Amygdala (tissue), 56 donors: ENCODE measurements at places on chromosomes 5 and 9.

- no peak for DNase-seq
Measured at GRCh38 chr5:122788996-122789395, 14.1 kb downstream of the SNX2 start.

- DNase-seq, result no peak
Measured at GRCh38 chr5:172533058-172533398, 78.7 kb upstream of the SH3PXD2B start.

GRCh38 chr9:76586390-76587314, 127.7 kb downstream of the GCNT1 start:
- no peak for DNase-seq

- no peak for DNase-seq
Measured at GRCh38 chr5:159131951-159132350, 32.2 kb upstream of the EBF1 start.

GRCh38 chr9:94639999-94640376, 670 bp upstream of the FBP1 start:
- DNase-seq, result no peak

DNA sequence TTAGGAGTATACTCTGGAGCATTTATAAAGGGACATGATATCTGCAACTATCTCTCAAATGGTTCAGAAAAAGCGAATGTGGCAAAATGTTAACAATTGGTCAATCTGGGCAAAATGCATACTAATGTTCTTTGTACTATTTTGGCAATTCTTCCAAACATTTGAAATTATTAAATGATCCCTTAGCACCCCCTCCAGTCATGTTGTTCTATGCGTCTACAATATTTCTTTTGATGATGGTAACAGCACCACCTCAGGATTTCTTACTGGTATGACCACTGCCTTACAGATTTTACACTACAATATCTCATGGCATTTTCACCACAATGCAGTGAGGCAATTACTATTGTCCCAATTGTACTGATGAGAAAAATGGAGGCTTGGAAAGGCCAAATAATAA, 52.9 kb upstream of the TRIO start:
- no peak for DNase-seq

DNA sequence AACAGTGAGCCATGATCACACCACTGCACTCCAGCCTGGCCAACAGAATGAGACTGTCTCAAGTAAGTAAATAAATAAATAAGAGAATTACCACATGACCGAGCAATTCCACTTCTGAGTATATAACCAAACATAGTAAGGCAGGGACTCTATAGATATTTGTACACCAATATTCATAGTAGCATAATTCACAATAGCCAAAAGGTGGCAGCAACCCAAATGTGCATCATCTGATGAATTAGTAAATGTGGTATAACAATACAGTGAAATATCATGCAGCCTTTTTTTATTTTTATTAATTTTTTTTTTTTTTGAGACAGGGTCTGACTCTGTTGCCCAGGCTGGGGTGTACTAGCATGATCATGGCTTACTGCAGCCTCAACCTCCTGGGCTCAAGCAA, 33.1 kb downstream of the ALDH7A1 start:
- DNase-seq, result no peak

DNA sequence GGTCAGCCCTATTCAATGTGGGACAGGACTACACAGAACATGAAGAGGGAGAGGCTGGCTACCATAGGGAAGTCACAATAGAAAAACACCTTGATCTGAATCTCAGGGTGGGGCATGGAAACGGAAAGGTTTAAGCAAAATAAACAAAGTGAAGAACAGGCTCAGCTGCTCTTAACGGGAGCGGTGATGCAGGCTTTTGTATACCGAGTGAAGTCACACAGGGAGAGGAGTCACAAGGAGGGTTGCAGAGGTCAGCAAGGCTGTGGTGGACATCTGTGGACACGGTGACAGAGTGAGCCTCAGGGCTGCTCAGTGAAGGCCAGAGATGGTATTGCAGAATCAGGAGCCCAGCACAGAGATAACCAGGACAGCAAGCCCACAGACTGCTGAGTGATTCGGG, 30.6 kb upstream of the SEMA4D start:
- no peak for DNase-seq

- DNase-seq, result no peak
Measured at GRCh38 chr9:114450833-114451706, 54.2 kb downstream of the WHRN start.

- no peak for DNase-seq
Measured at GRCh38 chr5:129616517-129616916, 131.4 kb upstream of the MINAR2 start.

GRCh38 chr5:98714710-98715288, 58.7 kb upstream of the RGMB start:
- DNase-seq, result no peak

- no peak for DNase-seq
Measured at GRCh38 chr9:117188394-117188793, 226.5 kb downstream of the ASTN2 start.

- no peak for DNase-seq
Measured at GRCh38 chr5:137669811-137670210, 66.1 kb downstream of the KLHL3 start.

DNA sequence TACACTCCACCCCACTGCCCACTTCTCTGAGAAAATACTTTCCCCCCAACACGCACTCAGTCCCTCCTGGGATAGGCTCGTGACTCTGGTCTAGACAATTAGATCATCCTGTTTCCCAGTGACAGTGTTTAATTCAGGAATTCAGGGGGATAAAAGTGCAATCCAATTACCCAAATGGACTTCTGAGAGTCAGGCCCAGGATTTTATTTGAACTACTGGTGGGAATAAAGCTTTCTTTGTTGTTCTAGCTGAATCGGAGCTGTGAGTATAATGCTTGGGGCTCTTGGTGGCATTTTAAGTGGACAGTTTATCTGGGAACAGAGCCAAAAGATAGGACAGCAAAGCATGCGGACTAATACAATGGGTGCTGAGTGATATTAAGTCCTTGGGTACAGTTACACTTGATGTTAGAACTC, 683.3 kb downstream of the MAT2B start:
- no peak for DNase-seq

- no peak for DNase-seq
Measured at GRCh38 chr5:3321119-3321760, 274.4 kb upstream of the IRX1 start.

DNA sequence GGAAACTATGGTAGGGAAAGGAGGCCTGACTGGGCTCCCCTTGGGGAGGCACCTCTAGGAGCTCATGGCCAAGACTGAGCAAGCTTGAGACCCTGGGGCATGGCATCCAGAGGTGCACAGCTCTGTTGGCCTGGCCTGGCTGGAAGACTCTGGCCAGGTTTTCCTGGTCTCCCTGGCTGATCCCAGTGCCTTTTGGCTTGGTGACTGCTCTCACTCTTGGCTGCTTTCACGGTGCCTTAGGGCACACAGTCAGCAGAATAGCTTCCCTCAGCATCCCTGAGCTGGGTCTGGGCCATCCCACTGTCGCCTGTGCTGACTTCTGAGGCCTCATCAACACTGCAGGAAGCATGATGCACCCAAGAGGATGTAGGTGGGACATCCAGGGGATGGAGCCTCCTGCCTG, 13.4 kb upstream of the DELE1 start:
- no peak for DNase-seq

DNA sequence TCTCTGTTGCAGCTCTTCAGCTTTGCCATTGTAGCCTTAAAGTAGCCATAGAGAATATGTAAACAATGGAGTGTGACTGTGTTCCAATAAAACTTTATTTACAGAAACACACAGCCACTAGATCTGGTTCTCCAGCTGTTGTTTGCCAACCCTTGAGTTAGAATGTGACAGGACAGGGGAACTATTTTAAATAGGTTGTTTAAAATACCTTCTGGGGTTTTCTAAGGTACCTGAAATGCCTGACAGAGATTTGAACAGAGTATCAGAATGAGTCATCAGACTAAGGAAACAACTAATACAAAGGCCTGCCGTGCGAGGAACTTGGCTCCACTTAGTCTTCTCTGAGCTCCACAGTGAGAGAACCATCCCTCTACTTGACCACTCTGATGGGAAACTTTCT, 85.4 kb downstream of the HSD17B4 start:
- DNase-seq, result no peak

DNA sequence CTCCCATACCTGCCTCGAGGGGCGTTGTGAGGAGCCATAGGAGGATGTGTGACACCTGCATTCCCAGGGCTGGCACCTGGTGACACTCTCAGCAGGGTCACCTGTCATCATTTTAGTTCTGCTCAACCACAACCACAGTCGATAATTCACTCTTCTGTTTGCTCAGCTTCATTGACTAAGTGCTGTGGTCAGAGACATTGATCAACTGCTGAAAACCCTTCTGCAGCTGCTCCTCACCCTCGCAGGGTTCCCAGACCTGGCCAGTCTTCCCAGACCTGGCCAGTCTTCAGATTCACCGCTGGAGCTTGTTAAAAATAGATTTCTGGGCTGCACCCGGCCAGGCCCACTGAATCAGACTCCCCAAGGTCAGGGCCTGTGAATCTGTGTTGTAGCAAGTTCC, 92.8 kb downstream of the MVB12B start:
- DNase-seq, result no peak

DNA sequence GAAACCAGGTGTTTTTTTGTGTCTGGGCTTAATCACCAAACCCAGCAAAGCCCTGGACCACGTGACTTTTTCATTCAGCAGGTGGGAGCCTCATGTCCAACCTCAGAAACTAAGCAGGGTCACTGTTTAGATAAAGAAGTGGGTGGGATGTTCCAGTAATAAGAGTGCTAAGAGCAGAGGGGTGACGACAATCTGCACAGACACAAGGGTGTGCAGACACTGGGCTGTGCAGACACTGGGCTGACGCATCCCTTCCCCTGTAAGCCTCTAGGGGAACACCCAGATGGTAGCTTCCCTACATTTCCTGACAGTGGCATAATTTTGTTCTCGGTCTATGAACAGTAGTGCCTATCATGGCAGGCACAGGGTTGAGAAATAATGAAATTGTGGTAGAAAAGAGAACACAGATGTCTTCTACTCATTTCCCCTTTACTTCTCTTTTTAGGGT, 85.1 kb downstream of the SAXO1 start:
- DNase-seq, result no peak

- DNase-seq, result no peak
Measured at GRCh38 chr9:77811832-77812231, 163.7 kb upstream of the GNA14 start.

DNA sequence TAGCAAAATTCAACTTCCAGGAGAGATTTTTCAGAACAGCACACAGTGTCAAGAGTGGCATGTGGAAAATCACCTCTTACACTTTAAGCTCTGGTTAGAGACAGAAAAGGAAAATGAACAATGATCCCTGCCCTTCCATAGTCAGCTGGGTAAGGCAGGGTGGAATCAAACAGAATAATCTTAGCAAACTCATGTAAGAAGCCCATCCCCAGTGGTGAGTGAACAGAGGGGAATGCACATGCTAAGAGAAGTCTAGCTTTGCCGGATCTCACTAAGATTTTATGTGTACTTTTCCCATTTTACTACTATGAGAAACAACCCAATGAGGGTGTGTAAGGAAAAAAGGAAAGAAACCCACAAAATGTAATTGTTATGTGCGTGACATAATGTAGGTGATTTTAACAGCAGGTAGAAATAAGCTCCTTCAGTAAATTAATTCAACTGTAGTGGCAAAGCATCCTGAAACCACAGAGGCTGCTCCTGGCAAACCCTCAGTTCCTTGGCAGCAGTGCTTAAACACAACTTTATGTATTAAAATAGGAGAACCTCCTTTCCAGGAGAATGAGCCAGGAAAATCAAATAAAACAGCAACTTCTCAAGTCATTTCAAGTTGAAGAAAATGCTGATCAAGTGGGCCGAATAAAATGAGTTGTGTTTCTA, 366.0 kb upstream of the TRPC7 start:
- no peak for DNase-seq

GRCh38 chr9:136831720-136832104, 10.6 kb upstream of the AJM1 start:
- DNase-seq, result no peak

GRCh38 chr9:124122813-124123462, 111.4 kb downstream of the LHX2 start:
- DNase-seq, result no peak

DNA sequence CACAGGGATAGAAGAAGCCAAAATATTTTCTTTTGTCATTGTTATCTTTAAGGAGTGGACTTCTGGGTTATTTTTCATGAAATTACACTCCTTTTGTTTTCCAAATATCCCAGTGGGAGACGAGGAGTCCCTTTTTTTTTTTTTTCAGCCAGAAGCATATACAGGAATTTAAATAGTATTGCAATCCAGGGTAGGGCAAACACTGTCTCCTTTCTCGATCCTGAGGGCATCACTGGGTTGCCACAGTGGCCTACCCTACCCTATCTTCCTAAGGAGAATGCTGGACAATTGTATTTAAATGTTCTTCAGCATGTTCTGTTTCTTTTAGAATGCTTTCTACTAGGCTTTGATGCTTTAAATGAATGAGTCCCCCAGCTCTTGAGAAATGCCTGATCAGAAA, 47.9 kb downstream of the LRRC70 start:
- no peak for DNase-seq

- DNase-seq, result no peak
Measured at GRCh38 chr9:121972501-121972981, 120.6 kb downstream of the TTLL11 start.

- DNase-seq, result no peak
Measured at GRCh38 chr5:95870105-95870672, 47.7 kb upstream of the GLRX start.

GRCh38 chr5:14247054-14247386, 103.9 kb downstream of the TRIO start:
- DNase-seq, result no peak

DNA sequence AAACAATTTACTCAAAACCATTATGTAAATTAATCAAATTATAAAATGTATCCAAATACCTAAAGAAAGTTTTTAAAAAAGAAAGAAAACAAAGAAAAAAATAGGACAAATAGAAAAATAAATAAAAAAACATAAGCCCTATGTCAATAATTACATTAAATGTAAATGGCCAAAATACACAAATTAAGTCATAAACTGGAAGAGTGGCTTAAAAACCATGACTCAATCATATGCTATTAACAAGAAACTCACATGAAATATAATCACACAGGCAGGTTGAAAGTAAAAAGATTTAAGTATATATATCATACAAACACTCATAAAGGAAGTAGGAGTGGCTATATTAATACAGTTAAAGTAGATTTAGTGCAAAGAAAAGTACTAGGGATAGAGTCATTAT, 95.3 kb downstream of the PRELID2 start:
- no peak for DNase-seq

DNA sequence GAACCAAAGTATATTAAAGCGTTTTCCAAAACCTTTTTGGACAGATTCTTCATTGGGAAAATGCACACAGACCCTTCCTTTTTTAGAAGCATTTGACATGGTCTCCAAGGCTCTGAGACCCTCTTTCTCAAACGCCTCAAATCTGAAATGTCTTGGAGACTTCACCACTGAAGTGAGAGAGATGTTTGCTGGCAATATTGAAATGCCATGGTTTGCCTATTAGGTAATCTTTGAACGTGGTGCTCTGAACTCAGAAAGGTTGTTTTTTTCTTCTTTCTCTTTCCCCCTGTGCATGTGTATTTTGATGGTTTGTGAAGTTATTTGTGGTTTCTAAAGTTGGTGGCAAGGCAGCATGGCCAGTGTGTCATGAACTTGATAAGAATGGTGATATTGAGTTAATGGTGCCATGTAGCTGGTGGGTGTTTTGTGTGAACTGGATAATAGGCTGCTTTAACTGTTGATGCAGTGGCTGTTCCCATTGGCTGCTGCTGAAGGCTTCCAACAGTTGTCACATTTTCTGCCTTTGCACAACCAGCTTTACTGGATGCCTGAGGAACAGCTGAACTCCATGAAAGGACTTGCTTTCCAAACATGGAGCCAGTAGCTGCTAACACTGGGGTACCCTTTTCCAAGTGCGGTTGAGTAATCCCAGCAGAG, 1.7 kb downstream of the PALM2AKAP2 start:
- no peak for DNase-seq
